CD4-positive, alpha-beta T cell treated with Interleukin-17A for 4 hours (primary cell): ENCODE measurements at places on chromosomes 11 and 22.

GRCh38 chr11:131468565-131468964, 98.2 kb downstream of the NTM start:
- no peak for DNase-seq

GRCh38 chr22:40261783-40262182, 84.1 kb downstream of the TNRC6B start:
- DNase-seq: no peak

DNA sequence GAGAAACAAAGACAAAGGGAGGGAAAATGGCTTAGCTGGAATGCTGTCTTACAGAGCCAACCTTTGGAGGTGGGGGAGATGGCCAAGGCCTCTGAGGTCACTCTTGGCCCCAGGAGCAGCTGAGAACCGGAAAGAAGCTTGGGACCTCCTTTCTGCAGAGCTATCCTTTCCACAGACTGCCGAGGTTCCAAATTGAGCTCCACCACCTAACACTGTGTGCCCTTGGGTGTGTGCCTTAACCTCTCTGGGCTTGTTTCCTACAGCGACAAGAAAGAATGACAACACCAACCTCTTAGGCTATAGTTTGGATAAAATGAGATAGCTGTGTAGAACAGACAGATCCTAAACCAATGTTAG, 23.2 kb downstream of the RTN4RL2 start:
- DNase-seq: no peak

- DNase-seq: no peak
These were observed 63.3 kb downstream of the TRIM44 start for GRCh38 chr11:35725885-35726284.

GRCh38 chr11:103637295-103637694, 399.1 kb upstream of the DDI1 start:
- DNase-seq: no peak

DNA sequence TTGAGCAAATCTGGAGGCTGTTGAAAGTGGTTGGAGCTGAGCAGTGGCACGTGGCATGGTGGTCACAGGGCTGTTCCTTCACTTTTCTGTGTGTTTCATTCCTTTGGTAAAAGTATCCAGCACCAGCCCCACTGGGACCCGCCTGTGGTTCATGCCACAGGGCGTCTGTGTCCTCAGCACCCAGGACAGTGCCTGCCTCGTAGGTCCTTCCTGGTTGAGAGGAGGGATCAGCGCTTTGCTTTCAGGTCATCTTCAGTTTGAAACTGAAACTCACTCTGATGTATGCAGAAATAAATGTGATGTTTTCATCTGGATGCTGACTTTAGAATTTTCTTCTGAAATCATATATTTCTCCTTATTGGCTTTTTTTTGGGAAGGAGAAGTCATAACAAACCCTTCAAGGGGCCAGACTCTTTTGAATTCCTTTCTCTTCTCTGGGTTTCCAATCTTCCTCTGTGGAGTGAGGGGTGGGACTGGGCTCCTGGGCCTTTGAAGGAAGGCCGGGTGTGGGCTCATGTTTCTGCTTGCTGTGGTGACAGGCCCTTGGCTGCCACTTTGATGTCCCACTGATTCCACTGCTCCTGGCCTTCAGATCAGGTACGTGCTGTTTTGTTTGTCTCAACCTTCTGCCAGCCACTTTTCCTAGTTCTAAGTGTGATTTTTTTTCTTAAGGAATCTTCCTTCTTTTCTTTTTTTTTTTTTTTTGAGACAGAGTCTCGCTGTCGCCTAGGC, 26.2 kb downstream of the TBC1D22A start:
- peak; percentile 38 for DNase-seq
